Astrocyte of the hippocampus (primary cell): ENCODE measurements at places on chromosomes 3 and 15.

GRCh38 chr15:34942363-34942762 lies 27.2 kb downstream of the AQR start:
- peak; percentile 57 for DNase-seq

DNA sequence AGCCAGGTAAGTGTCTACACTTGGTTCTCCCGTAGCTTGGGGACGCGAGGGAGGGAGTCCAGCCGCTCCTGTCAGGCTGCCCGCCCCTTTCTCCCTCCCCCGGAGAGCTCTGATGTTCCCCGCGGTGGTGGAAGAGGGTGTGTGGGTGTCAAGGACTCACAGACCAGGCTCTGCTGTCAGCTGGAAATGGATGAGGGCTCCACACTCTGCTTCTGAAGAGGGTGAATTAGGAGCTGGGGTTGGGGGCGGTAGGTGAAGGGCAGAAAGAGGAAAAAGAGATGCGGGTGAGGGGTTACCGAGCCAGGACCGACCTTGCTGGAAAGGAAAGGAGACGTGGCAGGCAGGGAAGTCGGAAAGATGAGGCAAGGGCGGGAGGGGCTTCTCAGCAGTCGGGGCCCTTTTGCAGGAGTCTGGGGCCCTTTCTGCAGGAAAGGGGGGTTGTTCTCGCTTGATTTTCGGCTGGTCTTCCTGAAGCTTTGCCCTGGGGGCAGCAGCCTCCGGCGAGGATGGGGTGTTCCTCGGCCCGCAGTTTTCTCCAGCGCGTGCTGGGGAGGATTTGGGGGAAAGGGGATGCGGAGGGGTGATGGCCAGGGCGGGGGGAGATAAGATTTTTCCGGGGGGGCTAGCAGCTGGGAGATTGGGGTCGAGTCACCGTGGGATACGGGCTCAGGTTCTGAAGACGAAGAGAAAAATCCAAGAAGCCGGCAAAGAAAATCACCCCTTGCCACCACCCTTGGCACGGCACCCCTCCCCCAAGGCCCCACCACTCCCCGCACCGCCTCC lies 602 bp upstream of the BAHD1 start:
- DNase-seq: peak; percentile 62

GRCh38 chr15:39789736-39790135 lies 7.1 kb upstream of the FSIP1 start:
- DNase-seq: no peak

DNA sequence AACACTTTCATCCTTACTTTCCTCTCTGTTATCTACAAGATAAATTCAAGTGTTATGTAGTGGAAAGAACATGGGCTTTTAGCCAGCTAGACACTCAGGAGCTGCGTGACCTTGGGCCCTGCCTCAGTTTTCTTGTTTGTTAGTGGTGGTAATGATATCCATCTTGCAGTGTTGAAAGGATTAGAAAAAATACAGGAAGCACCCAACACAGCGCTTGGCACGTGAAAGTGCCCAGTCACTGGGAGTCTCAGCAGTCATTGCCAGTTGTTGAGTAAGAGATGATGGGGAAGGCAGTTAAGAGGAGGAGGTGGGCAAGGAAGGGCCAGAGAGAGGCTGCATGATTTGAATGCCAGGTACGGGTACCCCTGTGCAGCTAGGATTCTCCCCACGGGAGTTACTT lies 5.3 kb downstream of the PDIA5 start:
- no peak for DNase-seq

DNA sequence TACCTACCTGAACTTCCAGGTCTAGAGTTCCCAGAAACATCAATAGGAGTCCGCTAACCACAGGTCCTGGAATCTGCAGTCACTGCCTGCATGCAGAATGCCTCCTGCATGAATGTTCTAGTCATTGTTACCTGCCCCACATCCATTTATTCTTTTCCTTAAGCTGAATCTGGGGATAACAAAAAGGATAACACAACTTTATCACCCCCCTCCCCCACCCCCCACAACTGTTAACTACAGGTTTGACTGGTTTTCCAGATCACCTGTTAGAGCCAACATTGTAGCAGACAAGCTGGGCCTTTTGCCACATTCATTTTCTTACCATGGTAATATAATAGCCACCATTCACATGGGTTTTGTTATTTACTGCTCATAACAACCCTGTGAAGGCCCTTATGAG lies 4.6 kb upstream of the CTSH start:
- no peak for DNase-seq

GRCh38 chr3:124064050-124064449 lies 72.1 kb upstream of the ROPN1 start:
- no peak for DNase-seq

DNA sequence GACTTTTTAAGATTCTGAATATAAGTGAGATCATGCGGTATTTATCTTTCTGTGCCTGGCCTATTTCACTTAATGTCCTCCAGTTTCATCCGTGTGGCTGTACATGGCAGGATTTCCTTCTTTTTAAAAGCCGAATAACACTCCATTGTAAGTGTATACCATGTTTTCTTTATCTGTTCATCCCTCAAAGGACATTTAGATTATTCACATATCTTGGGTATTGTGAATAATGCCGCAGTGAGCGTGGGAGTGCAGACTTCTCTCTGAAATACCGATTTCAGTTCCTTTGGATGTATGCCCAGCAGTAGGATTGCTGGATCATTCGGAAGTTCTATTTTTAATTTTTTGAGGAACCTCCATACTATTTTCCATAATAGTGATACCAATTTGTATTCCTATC lies 136.1 kb downstream of the APBA2 start:
- DNase-seq: no peak

DNA sequence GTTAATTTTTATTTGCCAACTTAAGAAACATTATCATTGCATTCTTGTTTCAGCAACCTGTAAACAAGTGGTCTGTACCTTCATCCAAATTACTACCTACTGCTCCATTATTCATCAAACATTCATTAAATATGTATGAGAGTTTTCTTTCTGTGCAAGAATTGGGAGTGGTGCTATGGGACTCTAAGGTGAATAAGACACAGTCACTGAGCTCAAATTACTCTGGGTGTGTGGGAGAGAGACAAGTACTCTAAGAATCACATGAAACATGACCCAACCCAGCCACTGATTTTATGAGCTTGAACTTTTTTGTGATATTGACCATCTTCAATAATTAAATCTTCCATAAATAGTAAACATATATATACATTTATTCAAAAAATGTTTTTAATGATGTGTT lies 227.2 kb upstream of the TP63 start:
- DNase-seq: no peak

DNA sequence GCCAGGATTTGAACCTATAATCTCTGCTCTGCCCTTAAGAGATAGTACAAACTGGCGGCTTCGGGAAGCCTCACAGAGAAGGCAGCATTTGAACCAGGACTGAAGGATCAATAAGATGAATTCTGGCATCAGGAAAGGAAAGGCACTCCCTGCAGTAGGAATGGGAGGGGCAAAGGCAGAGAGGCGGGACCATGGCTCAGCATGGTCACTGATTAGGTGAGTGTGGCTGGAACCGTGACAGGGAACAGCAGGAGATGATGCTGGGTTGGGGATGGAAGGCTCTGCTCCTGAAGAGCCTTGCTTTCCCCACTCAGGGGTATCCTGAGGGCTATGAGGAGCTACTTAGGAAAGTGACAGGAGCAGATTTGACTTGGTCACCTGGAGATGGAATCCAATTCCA lies 158.5 kb downstream of the FEZF2 start:
- DNase-seq: no peak

- peak; percentile 75 for DNase-seq
Measured at GRCh38 chr15:38217191-38217595, 35.4 kb upstream of the SPRED1 start.

DNA sequence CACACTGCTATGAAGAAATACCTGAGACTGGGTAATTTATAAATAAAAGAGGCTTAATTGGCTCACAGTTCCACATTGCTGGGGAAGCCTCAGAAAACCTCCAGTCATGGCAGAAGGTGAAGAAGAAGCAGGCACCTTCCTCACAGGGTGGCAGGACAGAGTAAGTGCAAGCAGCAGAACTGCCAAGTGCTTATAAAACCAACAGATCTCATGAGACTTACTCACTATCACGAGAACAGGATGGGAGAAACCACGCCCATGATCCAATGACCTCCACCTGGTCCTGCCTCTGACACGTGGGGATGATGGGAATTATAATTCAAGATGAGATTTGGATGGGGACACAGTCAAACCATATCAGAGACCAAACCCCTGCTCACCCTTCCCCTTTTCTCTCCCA lies 75.0 kb downstream of the TRIM69 start:
- no peak for DNase-seq

DNA sequence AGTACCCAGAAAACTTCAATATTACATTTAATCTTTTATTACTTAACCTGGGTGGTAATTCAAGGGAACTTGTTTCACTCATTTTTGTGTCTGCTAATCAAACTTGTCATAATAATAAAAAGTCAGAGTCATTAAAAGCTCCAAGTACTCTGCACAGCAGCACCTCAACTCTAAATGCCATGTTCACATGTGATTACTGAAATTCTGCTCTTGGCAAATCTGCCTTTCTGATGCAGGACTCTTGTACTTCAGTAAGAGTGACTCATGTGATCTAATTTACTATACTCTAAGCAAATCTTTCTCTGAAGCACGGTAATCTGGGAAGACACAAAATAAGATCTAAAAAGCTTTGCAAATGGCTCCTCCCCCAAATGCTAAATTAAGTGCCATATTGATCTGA lies 6.4 kb downstream of the ROBO1 start:
- DNase-seq: no peak

- peak; percentile 93 for DNase-seq
Measured at GRCh38 chr3:128274837-128275236, 121.6 kb downstream of the EEFSEC start.

- no peak for DNase-seq
Measured at GRCh38 chr3:10467204-10467603, 38.2 kb downstream of the ATP2B2 start.

- no peak for DNase-seq
Measured at GRCh38 chr3:157443905-157444796, 7.5 kb downstream of the PTX3 start.

DNA sequence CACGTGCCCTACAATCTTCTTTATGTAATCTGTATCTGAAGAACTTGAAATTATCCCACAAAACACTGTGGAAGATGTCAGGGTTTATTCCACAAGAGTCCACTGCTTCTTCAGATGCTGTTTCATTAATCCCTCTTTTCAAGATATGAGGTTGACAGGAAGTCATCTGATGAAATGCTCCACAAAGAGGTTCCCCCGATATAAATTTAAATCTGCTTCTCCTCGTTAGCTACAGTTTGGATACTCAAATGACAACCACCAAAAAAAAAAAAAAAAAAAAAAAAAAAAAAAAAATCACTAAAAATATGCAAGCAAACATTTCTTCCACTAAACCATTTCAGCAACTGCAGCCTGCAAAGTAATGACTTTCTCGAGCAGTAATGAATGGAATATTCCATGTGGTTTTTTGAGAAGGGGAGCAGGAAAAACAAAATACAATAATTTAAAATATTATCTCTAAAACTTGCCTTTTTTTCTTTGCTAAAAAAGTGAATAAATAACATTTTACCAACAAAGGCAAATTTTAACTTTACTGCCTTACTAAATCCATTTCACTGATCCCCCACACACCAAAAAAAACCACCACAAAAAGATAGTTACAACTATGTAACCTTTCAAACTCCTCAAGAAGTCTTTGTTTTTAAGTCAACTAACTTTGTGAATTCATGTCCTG lies 37.8 kb downstream of the DLG1 start:
- DNase-seq: no peak

DNA sequence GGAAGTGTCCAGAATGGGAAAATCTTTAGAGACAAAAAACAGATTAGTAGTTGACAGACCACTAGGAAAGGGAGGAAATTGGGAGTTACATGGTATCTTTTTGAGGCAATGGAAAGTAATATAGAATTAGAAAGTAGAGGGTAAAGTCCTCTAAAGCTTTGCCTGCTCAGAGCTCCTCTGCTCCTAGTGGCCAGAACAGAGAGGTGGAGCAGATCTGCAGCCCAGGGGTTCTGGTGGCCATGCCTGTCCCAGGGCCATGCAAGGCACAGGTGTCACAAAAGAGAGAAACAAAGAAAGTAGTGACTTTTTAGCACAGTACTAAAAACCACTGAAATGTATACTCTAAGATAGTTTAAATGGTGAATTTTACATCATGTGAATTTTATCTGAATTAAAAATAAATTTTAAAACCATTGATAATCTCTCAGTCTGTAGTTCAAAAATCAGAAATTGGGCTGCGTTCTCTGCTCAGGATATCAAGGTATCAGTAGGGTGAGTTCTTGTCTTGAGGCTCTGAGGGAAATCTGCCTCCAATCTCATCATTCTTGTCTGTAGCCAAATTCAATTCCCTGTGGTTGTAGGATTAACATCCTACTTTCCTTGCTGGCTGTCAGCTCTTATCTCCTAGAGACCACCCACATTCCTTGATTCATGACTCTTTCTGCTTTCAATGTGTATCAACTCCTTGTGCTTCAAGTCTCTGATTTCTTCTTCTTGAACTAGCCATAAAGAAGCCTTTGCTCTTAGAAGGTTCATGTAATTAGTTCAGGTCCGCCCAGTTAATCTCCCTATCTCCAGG lies 23.6 kb downstream of the PYGO1 start:
- DNase-seq: no peak

GRCh38 chr3:171833789-171834460 lies 9.2 kb upstream of the TMEM212 start:
- peak; percentile 51 for DNase-seq

GRCh38 chr3:141699897-141700296 lies 38.2 kb upstream of the RNF7 start:
- DNase-seq: peak; percentile 41

DNA sequence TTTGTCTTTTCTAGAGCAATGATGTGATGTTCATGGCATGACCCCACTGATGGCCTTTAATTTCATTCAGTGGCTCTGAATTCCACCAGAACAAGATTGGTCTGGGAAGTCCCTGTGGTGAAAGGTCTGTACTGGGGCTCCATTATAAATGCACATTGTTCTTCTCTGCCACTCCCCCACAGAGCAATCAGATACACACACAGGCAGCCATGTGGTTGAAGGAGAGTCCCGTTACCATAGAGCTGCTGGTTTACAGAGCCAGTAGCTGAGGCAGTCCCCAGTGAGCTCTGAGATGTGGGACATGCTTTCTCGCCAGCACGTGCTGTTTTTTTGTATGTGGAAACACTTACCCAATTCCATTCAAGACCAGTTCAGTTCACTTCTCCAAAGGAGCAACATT lies 172.7 kb upstream of the TRIM42 start:
- peak; percentile 66 for DNase-seq

DNA sequence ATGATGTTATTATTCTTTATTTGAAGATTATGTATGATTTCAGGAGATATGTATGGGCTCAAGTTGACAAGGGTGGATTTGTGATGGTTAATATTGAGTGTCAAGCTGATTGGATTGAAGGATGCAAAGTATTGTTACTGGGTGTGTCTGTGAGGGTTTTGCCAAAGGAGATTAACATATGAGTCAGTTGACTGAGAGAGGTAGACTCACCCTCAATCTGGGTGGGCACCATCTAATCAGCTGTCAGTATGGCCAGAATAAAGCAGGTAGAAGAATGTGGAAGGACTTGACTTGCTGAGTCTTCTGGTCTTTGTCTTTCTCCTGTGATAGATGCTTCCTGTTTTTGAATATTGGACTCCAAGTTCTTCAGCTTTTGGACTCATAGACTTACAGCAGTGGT lies 973.7 kb downstream of the MCTP2 start:
- no peak for DNase-seq
